ENCODE measurements at places on chromosomes 7 and 10.
A peak's percentile ranks its signal among the peaks of the same experiment; 100 is the strongest.

- DNase-seq, result no peak
Observed at GRCh38 chr7:157487046-157487770, 150.4 kb downstream of the DNAJB6 start.

DNA sequence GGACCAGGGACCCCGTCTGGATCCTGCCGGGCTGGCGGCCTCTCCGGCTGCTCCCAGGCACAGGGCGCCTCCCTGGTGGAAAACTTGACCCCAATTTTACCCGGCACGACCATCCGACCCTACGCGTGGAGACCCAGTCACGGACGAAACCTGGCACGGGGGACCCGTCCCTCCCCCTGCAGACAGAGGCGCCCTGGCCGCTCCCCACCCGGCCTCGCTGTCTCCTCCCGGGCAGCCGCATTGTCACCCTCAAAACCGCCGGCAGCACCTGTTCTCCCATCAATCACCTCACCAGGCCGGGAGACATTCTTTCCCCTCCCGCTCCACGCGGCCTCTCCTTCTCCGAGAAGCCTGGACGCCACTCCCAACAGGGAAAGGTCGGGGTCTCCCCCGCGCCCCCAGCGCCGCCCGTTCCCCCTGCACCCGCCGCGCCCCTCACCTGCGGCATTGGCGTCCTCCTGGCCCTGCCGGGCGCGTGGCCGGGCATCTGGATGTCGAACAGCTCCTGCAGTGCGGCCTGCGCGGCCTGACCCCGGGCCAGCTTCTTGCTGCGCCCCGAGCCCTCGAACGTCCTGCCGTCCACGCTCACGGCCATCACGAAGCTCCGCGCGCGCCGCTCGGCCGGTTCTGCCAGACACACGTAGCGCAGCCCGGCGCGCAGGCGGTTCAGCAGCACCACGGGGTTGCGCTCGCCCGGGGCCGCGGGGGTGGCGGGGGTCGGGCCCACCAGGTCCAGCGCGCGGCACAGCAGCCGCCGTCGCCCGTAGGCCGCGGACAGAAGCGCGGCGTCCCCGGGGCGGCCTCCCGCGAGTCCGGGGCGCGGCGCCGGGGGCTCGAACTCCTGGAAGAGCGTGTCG, 306.6 kb downstream of the WDR37 start:
- no peak for DNase-seq

DNA sequence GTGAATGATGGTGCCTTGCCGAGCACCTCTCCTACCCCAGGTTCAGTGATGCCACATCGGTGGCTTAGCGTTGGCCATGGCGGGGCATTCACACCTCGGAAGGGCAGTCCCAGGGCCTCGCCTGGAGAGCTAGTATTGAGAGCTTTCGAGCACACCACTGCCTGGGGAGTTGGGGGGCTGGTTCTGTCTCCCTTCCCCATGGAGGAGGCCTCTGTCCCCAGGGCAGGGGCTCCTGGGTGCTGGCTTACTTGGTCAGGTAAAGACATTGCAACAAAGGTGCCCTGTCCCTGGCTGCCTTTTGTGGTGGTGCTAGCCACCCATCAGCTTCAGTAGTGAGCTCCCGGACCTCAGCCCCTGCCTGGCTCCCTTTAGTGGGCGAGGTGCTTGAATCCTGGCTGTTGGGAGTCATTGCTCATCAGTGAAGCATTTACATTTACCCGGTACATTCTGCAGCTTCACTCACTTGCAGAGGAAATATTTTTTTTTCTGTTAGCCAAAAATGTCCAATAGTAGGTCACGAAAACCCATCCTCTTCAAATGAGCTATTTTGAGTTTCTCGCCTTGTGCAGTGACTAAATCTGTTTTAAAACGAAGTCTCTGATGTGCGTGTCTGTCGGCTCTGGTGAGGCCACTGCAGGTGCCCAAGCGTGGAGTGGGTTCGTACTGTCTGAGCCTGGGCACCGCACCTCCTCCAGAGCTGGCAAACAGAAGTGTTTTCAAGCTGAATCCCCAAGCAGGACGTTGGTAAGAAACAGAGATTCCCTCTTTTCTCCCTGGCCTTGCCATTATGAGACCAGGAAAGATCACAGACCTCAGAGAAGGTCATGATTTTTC, 95.5 kb downstream of the INPP5A start:
- no peak for DNase-seq

- DNase-seq, result no peak
Observed at GRCh38 chr10:14146025-14146424, 184.7 kb downstream of the FRMD4A start.

- no peak for DNase-seq
Observed at GRCh38 chr7:119086026-119086425, 861.5 kb downstream of the ANKRD7 start.

GRCh38 chr7:155237297-155237696, 60.4 kb upstream of the INSIG1 start:
- no peak for DNase-seq

GRCh38 chr7:157974678-157975230, 612.9 kb downstream of the PTPRN2 start:
- no peak for DNase-seq

- no peak for DNase-seq
Observed at GRCh38 chr7:65301007-65301406, 72.6 kb upstream of the ZNF92 start.

DNA sequence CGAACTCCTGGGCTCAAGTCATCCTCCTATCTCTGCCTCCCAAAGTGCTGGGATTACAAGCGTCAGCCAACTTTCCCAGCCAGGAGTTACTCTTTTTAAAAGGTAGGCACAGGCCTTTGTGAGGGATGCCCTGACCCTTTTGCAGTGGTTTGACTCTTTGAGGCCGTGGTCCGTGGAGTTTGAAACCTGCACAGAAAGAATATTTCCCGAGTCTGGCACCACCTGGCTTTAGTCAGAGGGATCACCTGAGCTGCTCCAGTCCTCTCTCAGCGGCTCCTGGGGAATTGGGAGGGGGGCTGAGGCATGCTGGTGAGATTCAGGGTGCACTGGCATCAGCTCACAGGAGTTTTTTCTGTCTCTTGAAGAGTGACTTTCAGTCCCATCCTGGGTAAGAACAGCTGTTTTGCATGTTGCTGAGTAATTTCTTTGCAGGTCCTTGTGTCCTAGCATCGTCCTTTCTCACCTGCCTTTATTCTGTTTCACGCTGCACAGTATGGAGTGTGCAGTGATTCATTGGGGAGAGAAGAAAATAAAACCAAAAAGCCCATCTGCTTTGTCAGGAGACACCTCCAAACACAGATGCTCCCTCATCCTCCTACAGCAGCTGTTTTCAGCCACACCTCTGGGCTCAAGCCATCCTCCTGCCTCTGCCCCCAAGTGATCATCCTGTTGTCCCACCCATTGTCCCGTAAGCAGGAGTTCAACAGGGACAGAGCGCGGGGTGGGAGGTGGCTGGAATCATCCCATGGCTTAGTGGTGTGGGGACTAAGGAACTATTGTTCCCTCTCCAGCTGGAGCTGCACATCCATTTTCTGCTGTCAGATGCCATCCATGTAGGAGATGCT, 284.7 kb downstream of the CAMK1D start:
- no peak for DNase-seq

DNA sequence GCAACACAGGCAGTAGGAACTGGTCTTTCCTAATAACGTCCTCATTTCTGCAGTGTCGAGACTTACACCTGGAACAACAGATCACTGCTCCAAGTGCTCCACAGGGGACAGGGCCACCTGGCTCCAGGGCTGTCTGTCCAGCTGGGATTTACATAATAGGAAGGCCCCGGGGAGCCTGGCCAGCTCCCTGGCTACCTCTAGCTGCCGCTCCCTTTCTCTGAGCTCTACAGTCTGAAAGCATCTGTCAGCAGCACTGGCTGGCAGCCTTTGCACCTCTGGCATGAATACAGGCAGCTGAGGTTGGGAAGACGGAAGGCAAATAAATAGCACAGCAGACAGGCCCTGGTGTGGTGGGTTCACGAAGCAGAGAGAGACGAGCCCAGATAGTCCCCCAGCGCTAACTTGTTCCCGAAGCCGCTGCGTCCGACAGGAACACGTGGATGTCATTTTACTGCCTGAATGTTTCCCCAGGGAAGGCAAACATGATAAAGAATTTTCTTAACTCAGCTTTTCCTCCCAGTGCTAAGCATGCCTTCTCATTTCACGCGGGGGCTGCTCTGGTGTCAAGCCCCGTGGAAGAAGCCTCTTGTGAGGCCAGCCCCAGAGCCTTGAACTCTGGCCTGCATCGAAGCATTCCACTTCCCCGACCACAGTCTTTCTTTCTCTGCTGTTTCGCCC, 105.4 kb downstream of the ITIH5 start:
- peak; percentile 27 for DNase-seq

- no peak for DNase-seq
Observed at GRCh38 chr10:93762979-93763391, 5.2 kb downstream of the LGI1 start.

- no peak for DNase-seq
Observed at GRCh38 chr10:58393317-58393716, 8.1 kb downstream of the TFAM start.

DNA sequence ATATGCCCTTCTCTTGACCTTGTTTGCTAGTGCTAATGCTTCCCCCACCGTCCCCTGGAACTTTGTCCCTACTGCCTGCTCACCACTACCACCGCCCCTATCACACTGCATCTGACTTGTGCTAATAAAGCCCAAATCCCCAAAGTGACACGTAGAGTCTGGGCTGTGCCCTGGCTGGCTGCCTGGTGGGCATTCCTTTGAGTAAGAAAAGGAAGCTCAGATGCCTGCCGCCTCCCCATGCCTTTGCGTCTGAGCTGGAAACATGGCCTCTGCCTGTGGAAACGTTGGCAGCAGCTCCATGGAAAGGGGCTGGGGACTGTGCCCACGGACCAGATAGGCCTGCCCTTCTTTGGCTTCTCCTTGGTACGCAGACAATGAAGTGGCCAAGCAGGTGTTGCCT, 138.3 kb downstream of the CYP26A1 start:
- no peak for DNase-seq

- no peak for DNase-seq
Observed at GRCh38 chr7:93894966-93895640, 4.5 kb upstream of the TFPI2 start.

- no peak for DNase-seq
Observed at GRCh38 chr7:100400656-100401055, 27.4 kb downstream of the PILRA start.

GRCh38 chr10:19468413-19468812, 347.8 kb upstream of the PLXDC2 start:
- DNase-seq, result no peak

GRCh38 chr10:71232089-71232998, 20.0 kb downstream of the UNC5B start:
- peak; percentile 88 for DNase-seq

DNA sequence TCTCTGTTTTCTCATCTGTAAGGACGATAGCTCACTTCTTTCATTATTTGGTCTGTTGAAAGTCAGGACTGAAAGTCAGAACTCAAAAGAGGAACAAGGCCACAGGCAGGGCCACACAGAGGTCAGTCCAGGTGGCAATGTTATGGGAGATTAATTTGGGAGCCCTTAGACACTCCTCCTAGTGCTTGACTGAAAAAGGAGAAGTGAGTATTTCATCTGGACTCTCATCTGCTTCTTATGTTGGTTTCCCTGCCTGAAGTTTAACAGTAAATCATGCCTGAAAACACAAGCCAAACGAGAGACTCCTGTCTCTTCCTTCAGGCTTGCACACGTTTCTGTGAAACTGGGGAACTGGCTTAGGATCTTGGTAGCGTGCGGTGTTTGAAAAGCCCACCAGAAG, 248.5 kb downstream of the BUB3 start:
- no peak for DNase-seq

- peak; percentile 44 for DNase-seq
Observed at GRCh38 chr7:64882341-64883112, 20.5 kb upstream of the ZNF273 start.

DNA sequence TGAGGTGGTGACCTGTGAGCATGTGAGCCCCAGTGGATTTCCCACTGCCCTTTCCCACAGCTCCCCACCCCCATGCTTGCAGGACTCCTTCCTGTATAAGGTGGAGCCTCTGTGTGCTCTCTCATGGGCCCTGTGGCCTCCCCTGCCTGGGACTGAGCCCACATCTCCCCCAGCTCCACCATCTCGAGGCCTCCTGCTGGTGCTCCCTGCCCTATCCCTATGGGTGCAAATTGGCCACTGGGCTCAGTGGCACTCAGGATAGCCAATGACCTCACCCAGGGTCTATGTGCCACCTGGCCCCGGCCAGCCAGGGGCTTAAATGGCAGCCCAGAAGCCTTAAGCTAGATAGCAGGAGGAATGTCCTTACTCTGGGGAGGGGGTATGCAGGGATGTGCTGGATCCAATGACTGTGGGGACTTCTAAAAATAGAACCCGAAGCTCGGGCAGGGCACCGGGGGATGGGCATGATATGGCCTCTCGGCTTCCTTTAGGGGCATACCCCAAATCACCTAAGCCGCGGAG, 2.0 kb downstream of the LDB3 start:
- no peak for DNase-seq

DNA sequence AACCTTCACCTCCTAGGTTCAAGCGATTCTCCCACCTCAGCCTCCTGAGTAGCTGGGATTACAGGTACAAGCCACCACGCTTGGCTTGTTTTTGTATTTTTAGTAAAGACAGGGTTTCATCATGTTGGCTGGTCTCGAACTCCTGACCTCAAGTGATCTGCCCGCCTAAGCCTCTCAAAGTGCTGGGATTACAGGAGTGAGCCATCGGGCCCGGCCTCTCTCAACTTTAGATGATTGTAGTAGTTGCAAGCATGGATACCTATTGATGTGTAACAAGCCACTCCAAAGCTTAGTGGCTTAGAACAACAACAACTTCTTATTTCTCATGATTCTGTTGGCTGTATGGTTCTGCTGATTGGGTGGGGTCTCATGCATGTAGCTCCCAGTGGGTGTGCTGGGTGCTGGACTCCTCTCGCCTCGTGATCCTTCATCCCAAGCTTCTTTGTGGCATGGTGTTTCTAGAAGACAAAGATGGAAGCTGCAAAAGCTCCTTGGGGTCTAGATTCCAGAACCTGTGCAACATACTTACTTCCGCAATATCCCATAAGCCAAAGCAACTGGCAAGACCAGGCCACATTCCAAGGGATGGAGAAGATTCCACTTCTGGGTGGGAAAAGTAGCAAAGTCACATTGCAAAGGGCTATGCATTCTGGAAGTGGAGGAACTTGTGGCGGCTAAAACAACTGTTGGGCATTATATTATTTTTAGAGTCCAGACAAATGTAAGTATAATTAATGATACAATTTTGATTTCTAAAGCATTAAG, 37.9 kb downstream of the SKIDA1 start:
- no peak for DNase-seq

DNA sequence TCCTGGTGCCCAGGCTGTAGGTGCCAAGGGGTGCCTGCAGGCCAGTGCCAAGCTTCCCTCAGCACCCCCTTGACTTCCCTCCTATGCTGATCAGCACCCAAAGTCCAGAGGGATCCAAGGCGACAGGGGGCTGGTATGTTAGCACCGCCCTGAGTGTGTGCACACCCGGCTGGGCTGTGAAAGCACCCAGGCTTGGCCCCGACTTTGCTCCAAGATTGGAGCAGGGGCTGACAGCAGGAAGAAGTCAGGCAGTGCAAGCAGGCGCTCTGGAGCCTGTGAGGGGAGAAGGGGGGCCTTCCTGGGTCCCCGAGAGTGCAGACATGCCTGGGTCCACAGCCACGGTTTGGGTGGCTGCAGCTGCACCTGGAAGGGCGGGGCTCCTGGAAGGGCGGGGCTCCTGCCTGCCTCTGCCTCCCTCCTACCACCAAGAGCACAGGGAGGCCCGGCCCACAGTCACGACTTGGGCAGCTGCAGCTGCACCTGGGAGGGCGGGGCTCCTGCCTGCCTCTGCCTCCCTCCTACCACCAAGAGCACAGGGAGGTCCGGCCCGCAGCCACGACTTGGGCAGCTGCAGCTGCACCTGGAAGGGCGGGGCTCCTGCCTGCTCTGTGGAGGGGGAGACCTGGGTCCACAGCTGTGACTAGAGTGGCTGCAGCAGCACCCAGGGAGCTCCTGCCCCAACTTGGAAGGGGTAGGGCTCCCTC, 30.2 kb upstream of the ZMYND11 start:
- no peak for DNase-seq
